ENCODE measurements at places on chromosomes 2 and 18.

GRCh38 chr2:218802386-218802994, 20.5 kb downstream of the CYP27A1 start:
- no peak for DNase-seq

DNA sequence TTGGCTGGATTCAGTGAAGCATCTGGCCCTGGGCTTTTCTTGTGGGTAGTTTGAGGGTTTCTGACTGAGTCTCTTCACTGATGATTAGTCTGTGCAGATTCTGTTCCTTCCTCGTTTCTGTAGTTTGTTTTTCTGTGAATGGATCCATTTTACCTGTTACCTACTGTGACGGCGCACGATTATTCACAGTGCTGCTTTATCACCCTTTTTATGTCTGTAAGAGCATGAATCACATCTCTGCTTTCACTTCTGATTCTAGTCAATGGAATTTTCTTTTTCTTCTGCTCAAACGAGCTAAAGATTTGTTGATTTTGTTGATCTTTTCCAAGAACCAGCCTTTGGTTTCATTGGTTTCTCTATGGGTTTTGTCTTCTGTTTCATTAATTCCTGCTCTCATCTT, 60.8 kb downstream of the SLC66A2 start:
- no peak for DNase-seq

DNA sequence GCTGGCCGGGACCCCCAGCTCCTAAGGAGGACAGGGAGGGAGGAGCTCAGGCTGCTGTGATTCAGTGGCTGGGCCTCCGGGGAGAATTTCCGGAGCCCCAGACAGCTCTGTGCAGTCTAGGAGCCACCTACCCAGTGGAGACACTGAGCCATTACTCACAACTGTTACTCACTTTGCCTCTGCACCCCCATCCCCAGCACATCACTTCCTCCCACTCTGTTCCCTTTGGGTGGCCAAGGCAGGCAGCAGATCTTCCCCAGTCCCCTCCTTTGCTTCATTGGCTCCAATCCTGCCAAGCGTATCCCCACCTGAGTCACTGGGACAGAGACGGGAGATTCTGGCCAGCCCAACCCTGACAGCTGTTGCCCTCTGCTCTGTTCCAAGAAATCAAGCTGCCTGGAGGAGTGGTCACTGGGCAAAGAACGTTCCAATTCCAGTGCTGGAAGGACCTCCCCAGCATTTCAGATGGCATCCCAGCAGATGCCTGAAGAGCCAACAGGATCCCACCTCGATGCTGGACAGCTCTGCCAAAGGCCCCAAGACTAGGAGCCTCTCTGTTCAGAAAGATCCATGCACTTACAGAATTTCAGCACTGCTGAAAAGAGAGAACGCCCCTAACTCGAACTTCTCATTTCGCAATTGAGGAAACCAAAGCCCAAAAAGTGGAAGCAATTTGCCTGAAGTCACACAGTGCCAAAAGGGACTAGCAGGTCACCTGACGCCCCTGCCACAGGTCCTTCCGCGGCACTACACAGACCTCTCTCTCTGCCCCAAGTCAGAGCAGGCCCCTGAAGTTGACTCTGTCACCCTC, 68.3 kb downstream of the TNS1 start:
- no peak for DNase-seq

GRCh38 chr2:30666266-30666874, 140.9 kb downstream of the CAPN13 start:
- peak; percentile 29 for DNase-seq

GRCh38 chr2:7358865-7359447, 441.7 kb downstream of the RNF144A start:
- DNase-seq: no peak

DNA sequence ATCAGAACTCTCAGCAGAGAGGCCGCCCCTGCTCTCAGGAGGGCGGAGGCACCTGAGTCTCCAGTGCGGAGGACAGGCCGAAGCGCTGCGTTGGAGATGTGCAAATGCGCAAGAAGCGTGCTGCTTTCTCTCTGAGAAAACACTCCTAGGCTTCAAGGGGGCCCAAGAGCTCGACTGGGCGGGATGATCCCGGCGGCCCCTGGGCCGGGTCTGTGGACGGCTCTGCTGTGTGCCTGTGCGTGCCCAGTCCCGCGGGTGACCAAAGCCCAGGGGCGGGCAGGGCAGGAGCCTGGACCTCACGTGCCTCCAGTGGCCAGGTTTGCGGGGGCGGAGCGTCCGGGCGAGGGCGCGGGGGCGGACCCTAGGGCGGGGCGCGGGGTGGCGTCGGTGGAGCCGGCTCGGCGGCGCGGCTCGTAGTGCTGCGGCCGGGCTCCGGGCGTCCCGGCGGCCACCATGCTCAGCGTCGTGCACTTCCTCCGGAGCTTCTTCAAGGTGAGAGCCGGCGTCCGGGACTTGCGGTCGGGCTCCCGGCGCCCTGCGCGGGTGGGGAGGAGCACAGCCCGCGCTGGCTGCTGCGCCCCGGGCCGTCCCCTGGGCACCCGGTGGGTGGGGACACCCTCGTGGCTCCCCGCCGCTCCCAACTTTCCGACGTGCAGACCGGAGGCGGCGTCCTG, at the start of gene ARHGEF4:
Gene ARHGEF4, plus strand, starts transcription at position 414 of the 674 bp plus-strand sequence. Its CDS starts 40 bp downstream, at position 454.
- peak; percentile 45 for DNase-seq

DNA sequence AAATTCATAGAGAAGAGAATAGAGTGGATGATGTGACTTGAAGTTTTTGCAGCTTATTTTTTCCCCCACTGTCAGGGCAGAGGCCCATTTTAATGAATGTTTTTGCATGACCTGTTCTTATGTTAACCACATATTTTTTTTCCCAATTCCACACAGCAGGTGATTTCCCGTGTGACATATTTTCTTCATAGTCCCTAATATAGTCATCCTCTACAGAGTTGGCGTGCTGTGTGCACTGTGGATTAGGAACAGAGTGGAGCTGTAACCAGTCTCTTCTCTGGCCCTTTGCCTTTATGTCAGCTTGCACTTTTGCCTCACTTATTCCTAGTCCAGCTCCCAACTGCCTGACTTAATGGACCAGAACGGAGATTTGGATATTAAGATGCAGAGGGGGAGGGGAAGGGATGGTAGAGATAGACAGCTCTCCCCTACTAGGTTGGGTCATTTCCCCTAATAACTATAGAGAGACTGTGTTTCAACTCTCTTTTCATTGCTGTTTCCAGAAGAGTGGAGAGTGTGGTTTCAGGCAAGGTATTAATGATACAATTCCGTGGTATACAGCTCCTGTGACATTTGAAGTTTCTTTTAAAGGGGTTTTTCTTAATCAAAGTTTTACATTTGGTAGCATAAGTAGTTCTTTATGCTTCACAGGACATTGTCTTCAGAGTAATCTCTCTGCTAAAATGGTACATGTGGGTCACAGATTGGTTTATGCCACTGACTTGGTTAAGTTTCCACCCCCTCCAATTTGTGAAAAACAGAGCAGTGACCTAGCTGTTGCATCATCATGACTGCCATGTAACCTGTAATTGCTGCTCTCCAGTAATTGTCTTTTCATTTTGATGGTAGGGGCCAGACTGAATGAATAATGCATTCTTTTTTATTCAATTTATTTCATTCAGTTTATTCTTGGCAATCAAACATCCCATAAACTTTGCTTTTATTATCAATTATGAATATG, 161.3 kb downstream of the HAUS1 start:
- no peak for DNase-seq

GRCh38 chr2:144490017-144490416, 29.9 kb downstream of the ZEB2 start:
- DNase-seq: no peak
